ENCODE measurements at places on chromosomes 16 and 17.
A peak's percentile ranks its signal among the peaks of the same experiment; 100 is the strongest.

DNA sequence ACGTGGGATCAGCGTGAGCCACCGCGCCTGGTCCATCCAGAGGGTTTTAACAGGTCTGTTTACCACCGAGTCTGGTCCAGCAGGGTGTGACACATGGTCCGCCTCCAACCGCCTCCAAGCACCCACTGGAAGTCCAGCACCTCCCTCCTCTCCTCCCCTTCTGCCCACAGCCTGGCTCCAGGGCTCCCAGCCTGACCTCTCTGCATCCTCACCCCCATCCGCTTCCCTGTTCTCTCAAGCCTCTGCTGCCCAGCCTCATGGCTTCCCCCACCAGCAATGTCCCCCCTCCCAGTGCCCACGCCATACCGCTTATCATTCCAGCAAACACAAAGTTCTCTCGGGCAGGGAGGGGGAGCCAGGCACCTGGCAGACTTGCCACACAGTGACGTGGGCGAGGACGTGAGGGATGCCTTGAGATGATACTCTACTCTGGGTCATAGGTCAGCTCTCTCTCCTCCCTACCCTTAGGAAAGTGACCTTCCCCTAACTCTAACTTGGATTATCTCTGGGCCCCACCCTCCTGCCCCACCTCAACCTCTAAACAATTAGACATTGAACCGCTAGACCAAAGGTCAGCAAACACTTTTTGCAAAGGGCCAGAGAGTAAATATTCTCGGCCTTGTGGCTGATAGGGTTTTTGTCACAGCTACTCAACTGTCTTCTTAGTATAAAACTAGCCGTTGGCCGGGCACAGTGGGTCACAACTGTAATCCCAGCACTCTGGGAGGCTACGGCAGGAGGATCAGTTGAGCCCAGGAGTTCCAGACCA is 23.1 kb downstream of the CDC42EP4 start:
- no peak for DNase-seq

- DNase-seq, result no peak
These were observed 108.8 kb downstream of the CCDC182 start for GRCh38 chr17:57636274-57636673.

GRCh38 chr17:2542056-2542455 is 30.4 kb upstream of the METTL16 start:
- no peak for DNase-seq

- no peak for DNase-seq
These were observed 8.2 kb downstream of the MILR1 start for GRCh38 chr17:64457156-64457555.

DNA sequence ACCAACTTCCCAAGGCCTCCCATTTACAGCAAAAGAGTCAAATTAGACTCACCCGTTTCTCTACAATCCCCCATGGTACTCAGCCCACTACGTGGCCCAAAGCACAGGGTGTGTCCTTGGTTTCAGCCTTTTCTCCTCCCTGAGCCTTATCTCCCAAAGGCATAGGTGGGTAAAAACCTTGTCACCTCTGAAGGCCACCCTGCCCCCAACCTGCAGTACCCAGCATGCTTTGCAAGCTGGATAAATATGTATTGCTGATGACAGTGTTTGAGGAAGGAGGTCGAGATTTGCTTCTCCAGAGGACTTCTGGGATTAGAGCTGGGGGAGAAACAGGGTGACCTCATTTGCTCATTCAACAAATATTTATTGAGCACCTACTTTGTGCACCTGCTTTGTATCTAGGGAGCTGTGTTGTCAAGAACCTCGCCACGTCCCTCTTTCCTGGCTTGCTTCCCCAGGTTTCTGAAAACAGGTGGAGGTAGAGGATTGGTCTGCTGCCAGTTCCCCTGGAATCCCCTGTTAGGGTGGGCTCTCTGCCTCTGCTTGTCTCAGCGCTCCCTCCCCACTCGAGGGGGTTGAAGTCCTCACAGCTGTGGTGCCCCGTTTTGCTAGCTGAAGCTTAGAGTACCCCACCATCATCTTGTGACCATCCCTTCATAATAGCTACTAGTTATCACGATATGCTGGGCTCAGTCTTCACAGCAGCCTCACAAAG is 3.0 kb downstream of the LASP1 start:
- no peak for DNase-seq

DNA sequence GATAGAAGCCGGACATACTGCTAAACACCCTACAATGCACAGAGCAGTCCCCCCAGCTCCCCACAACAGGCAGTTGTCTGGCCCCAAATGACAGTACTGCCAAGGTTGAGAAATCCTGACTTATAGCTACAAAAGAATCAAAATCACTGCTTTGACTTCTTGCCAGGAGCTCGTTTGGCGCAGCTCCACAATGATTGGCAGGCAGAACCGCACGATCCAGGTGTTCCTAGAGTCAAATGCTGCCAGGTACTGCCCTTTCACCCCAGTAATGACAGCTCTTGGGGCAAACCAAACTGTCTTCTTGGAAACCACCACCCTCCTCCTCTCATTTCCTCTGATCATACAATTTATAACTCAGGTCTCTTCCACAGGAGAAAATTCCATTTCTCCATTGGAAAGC is 2.2 kb upstream of the TMC5 start:
- DNase-seq, result no peak

GRCh38 chr17:78138204-78139060 is 7.8 kb upstream of the C17orf99 start:
- DNase-seq, result no peak

DNA sequence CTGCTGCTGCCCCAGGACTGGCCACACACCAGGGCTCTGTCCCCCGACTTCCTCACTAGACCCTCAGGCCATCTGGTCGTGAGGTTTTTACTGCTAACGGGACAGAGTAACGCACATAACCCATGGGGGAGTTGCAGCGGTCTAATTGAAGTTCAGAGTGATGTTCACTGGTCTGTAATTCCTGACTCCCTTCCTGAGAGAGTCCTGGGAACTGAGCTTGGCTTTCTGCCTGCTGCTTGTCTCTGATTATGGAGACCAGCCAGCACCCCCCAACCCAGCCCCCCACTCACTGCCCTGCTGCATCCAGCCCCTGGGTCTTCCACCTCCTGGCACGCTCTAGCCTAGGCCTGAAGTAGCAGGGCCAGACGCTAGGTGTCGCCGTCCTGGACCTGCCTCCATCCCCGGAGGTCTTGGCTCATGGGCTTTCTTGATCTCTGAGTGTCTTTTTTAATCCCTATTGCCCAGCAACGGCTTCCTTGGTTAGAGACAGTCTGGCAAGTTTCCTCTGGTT is 192.9 kb downstream of the CCDC182 start:
- no peak for DNase-seq

DNA sequence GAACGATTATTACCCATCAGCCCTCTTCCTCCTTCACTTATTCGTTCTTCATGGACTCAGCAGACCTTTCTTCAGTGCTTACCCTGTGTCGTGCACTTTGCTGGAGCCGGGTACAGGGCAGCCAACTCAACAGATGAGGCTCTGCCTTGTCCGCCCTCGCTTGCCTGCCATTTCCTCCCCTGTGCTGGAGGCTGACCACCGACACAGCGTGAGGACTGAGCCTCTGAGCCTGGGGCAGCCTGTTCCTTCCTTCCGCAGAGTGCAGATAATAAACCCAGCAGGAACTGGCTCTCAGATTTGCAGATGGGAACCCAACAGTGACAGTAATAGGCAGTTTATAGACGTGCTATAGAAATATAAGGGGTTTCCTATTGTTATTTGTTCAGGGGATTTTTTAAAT is 7.0 kb upstream of the SLC39A11 start:
- DNase-seq, result no peak

GRCh38 chr16:30437511-30438046 is 7.7 kb upstream of the DCTPP1 start:
- no peak for DNase-seq

- DNase-seq, result no peak
These were observed 17.5 kb downstream of the ALKBH5 start for GRCh38 chr17:18201108-18201507.

DNA sequence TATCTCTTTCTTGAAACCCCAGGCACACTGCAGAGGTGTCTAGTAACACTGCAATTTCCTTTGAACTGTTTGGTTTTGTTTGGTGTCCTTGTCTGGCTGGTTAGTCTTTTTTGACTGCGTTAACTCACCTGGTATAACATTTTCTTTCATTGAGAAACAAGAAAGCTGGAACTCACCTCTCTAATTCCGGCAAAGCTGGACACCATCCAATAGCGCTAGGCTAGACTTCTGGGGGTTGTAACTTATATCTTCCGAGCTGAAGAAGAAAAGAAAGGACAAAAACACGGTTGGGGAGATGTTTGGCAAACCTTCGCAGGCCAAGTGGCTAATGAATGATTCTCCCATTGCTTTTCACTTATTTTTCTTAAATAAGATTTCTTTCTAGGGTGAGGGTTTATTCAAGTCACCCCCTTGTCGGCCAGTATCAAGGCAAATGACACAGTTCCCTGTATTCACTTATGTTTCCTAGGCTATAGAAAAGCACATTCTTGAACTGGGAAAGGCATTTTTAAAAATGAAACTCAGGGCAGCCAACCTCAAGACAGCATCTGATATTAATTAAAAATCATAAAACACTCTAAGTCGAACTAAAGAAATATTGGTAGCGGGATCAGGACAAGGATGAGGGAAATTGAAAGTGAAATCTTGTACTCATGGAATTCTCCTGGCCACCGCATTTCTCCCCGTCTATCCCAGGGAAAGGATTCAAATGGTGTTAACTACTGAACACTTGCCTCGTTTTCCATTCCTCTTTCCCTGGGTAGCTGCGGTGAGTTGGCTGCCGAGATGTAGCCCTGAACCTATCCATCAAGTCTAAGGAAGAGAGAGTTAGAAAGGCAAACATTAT is 95.9 kb upstream of the ZFHX3 start:
- no peak for DNase-seq

- no peak for DNase-seq
These were observed 37.2 kb downstream of the C16orf82 start for GRCh38 chr16:27103954-27104353.

DNA sequence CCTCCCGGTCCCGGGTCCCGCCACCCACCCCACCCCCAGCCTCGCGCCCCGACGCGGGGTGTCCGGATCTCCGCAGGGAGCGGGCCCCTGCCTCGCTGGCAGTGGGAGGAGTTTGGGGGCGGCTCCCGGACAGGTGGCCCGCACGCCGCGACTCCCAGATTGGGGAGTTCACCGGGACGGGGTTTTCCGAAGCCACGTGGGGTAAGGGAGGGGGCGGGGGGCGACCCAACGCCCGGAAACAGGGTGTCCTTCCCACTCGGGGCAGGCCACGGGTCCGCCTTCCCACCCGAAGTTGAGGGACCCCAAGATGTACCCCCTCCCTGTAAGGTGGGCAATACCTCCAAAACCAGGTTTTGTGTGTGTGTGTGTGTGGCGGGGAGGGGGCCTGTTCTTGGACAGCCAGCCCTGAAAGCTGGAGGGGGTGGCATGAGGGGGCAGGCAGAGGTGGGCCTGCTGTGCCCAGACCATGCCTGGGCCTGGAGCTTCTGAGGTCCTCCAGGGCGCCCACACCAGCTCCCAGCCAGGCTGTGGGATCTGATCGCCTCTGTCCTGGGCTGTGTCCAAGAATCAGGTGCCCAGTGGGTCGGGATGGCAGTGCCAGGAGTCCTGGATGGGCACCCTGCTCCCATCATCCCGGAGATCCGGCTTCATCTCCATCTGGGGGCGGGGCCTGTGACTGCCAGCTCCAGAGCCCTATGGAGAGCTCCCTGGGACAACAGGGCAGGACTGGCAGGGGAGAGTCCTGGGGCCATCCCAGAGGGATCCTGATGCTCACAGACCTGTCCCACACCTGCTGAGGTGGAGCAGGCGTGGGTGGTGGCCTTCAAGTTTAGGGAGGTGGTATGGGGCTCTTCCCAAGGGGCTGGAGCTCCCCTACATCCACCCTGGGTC is 767 bp downstream of the SYNGR2 start:
- DNase-seq, result no peak

- no peak for DNase-seq
These were observed 30.6 kb downstream of the CDRT15 start for GRCh38 chr17:14205992-14206461.

GRCh38 chr17:74833501-74834377 is 25.9 kb downstream of the GRIN2C start:
- DNase-seq, result no peak

DNA sequence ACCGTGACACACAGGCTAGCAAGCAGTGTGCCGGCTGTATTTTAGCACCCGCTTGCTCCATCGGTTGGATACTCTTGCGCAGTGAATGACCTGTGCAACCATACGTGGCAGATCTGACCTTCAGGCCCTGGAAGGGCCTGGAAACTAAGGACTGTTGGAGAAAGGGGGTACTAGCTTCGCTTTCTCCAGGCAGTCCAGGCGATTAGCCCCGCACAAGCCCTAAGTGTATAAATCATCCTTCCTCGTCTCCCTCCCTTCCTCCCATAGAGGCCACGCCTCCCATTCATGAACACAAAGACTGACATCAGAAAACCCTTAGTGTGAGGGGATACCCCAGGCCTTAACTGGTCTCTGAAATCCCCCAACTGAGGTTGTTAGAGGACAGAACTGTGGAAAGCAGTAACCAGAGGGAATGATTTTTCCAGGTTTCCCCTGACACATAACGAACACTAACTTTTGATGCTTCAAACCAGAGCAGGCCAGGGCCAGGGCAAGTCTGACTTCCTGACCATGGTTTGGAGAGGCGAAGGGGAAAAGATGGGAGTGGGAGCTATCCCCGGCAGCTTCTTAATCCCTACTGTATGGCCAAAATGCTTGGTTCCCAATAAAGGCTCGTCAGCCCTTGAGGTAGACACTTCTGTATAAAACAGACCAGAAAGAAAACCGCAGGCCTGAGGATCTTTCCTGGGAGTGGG is 1.4 kb upstream of the DYNLL2 start:
- peak; percentile 46 for DNase-seq

- no peak for DNase-seq
These were observed 4.5 kb downstream of the PLLP start for GRCh38 chr16:57279780-57280638.

DNA sequence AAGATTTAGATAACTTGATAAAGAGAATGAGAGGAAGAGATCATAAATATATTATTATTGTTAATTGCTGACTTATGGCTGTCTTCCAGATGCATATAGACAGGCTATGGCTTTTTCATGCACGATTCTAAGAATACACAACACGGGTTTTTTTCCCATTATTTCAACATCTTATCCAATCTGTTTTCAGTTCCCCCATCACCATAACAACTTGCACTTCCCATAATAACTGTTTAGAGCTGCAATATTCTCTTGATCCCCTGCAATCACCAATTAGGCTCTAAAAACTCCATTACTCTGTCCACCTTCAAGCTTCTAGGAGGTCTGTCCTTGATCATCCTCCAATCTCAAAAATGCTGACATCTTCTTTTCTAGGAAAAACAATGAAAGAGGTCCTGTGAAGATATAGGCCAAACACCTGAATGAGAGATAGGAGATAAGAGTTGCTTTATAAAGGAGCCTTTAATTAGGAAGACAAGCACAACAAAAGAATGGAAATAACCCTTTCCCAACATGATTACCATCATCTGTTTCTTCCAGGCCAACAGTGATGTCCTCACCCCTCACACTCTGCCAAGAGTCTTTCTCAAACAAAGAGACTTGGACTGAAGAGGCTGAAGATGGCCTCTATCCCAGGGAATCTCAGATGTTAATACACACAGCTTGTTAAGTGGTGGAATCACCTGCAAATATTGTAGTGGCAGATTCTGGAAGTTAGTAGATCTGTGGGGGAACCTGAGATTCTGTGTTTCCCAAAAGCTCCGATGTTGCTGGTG is 32.2 kb upstream of the CCL2 start:
- no peak for DNase-seq

GRCh38 chr16:85717393-85718152 is 28.8 kb upstream of the GINS2 start:
- peak; percentile 58 for DNase-seq

Data from stimulated activated effector memory CD8-positive, alpha-beta T cell treated with anti-CD3 and anti-CD28 coated beads, Interleukin-12 subunit alpha, Interleukin-12 subunit beta, amount 100 ng/mL, for 72 hours (primary cell).